ENCODE measurements at places on chromosomes 5 and 9.

DNA sequence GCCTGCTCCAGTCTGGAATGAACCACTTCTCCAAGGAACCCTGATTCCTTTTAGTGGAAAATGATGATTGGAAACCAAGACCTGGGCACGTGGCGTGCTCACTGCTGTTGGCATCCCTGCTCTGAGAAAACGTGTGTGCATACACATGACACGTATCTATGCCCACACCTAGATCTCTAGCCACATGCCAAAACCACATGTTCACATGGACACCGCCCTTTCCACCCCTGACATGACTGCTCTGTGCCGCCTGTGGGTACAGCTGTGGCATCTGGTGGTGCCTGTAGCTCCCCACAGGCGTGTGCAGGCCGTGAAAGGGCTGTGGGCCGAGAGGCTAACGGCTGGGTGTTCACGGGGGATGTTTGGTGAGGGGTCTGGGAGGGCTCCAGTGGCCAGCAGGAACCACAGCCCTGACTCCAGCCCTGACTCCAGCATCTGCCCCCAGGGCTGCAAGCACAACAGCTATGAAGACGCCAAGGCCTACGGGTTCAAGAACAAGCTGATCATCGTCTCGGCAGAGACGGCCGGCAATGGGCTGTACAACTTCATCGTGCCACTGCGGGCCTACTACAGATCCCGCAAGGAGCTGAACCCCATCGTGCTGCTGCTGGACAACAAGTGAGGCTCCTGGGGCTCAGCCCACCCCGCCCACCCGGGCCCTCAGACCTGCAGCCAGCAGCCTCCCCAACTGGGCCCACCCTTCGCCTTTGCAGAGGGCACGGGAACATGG lies 75.1 kb downstream of the KCNT1 start:
- DNase-seq: no peak

- no peak for DNase-seq
Measured at GRCh38 chr5:102154291-102154690, 141.8 kb downstream of the SLCO4C1 start.

DNA sequence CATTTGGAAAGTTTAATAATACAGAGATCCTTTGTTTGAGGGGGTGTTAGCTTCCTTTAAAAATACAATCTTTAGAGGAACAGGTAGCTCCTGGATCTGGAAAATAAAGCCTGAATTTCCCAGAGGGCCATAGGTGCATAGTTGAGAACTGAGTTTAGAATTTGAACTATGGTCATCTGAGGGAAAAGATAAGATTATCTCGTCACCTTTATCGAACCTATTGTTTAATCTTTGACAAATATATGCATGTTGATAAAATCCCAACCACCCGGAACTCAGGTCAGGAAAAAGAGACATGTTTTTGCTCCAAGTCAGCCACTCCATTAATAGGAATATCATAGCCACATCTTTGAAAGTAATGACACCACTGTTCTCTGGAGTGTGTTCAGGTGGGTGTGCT lies 91.7 kb upstream of the FAM169A start:
- DNase-seq: no peak

- no peak for DNase-seq
Measured at GRCh38 chr9:96331236-96331947, 29.4 kb upstream of the HSD17B3 start.

GRCh38 chr5:167565189-167565954 lies 726.1 kb upstream of the WWC1 start:
- DNase-seq: no peak

DNA sequence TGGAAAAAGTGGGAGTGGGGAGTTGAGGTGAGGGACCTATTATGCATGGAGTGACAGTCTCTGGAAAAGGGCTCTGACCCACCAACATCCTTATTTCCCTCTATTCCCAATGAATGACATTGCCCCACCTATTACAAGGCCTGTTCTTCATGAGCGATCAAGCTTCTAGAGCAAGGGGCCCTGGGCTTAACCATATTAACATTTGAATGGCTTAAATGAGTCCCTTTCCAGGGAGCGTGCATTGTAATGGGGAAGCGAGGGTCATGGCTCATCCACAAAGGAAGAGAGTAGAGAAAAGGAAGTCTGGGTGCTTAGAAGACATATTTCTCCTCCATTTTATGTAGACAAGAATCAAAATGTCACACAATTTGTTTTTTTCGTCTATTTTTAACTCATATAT lies 255.5 kb downstream of the CAAP1 start:
- no peak for DNase-seq

- no peak for DNase-seq
Measured at GRCh38 chr5:173686950-173687349, 70.5 kb upstream of the BOD1 start.

DNA sequence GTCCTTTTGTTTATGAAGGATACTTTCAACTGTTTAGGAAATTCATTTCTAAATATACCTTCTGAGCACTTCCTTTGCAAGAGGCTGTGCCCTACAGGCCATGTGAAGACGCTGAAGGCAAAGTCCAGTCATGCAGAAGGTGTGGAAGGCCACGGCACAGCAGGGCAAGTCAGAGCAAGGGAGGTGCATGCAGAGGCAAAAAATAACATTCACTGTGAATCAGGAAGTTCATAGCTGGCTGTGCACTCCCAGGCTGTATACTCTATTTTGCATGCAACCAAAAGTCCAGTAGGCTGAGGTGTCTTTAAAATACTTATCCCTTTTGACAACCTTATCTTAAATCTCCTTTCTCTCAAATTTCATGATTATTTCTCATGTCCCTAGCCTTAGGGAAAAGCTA lies 50.3 kb downstream of the GNAQ start:
- no peak for DNase-seq

- DNase-seq: no peak
Measured at GRCh38 chr5:153636670-153637451, 146.4 kb downstream of the GRIA1 start.

DNA sequence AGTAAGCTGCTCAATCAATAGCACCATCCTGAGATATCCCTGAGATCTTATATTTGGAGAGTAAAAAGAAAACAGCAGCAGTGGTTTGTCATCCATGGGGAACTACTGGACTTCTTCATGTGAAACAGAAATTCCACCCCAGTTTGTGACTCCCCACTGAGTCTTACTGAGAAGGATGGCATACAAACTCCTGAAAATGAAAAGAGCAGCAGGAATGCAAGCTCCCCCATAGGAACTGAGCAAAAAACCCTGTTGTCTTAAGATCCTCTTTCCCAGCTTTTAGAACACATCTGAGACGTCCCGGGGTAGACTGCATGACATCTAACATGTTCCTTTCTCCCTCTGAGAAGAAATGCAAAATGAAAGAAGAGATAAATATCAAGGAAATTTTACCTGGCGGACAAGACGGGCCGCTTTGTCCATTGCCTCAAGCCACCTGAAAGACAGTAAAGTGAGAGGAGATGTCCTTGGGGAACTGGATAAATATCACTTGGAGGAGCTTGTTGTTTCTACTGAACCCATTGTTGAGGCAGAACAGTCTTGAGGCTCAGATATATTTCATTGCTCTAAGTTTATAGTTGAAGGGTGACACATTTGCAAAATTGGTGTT lies 117.1 kb downstream of the NUDT12 start:
- no peak for DNase-seq

DNA sequence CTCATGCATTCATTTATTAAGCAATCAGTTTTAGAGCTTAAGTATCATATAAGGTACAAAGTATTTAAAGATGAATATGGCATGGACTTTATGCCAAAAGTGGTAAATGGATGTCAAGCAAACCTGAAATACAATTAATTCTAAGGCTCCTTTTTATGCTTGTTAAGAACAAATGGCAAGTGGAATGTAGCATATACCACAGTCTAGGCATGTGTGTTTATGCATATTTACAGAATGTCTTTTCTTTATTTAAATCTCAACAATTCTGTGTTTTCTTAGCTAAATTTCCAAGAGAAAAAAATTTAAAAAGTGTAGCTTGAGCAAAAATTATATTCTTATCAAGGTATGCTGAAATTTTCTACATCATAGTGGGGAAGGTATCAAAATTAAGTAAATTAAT lies 39.8 kb downstream of the MPDZ start:
- DNase-seq: no peak

DNA sequence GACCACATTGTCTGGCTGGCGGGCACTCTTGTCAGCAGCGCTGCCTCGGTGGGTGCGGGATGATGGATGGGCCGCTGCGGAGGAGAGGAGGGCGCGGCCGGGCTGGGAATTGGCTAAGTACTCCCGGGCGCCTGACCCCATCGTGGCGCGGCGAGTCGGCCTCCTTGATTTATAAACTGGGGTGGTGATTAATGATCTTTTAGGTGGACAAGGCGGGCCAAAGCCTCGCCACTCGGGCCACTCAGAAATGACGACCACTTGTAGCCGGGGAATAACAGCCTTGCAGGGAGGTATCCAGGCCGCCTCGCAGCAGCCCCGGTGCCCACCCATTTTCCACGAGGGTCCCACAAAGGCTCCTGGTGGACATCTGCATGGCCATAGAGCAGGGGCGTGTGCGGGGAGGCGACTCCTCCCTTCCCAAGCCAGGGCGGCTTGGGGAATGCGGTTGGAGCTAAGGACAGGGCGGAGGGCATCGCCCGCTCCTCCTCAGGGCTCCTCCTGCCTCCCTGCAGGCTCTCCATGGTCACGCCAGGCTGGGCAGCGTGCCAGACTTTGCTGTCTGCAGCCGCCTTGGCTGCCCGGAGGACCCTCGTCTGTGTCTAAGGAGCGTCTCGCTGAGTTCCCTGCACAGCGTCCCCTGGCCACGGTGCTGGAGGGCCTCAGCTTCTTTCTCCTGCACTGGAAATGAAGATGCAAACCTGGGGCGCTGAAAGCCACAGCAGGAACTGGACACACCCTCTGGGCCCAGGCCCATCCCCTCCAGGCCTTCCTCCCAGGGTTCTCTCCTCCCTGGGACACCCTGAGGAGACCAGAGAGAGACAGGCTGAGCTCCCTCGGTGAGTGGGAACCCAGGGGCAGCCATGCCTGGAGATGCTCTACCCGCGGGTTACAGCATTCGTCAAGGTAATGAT lies 287.4 kb upstream of the IRX4 start:
- no peak for DNase-seq

- DNase-seq: no peak
Measured at GRCh38 chr9:71756753-71757152, 11.6 kb downstream of the CEMIP2 start.

GRCh38 chr5:16903480-16904300 lies 32.4 kb downstream of the MYO10 start:
- no peak for DNase-seq

- DNase-seq: no peak
Measured at GRCh38 chr9:36006549-36007315, 30.0 kb upstream of the RECK start.

- no peak for DNase-seq
Measured at GRCh38 chr5:140344683-140345423, 1.6 kb downstream of the HBEGF start.

GRCh38 chr9:124353811-124354274 lies 61.4 kb downstream of the PSMB7 start:
- no peak for DNase-seq

- DNase-seq: no peak
Measured at GRCh38 chr5:119357808-119358529, 2.1 kb downstream of the TNFAIP8 start.

DNA sequence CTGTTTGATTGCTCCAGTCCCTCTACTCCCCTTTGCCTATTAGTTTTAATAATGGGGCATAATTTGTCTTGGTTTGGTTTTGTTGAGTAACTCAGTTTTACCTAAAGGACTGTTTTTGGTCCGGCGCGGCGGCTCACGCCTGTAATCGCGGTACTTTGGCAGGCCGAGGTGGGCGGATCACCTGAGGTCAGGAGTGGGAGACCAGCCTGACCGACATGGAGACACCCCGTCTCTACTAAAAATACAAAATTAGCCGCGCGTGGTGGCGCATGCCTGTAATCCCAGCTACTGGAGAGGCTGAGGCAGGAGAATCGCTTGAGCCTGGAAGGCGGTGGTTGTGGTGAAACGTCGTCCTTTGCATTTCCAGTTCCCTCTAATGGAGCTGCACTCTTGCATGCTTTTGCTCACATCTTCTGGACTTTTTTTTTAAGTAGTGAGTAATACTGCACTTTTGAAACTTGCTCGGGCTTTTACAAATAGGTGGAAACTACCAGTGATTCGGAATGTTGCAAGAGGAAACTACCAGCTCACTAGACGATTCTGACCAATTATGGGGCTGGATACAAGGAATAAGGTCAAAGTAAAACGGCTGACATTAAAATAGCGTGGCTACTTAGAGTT lies 721 bp upstream of the MAML1 start:
- DNase-seq: no peak

DNA sequence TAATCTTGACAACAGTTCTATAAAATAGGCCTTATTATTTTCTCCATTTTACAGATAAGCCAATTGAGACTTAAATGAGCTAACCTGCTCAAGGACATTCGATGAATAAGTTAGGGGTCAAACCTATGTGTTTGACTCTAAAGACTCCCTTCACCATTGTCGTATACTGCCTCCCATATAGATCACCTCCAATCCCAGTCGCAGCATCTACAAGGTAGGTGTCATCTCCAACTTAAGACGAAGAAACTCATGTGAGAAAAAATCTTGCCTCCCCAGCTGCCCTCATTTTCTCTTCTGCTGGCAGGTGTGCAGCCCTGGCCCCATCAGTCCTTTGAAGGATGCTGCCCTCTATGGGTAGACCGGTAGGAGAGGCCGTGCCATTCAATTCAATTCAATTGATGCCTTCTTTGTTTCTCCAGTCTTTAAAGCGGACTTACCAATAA lies 75.2 kb upstream of the SMARCA2 start:
- peak; percentile 35 for DNase-seq

DNA sequence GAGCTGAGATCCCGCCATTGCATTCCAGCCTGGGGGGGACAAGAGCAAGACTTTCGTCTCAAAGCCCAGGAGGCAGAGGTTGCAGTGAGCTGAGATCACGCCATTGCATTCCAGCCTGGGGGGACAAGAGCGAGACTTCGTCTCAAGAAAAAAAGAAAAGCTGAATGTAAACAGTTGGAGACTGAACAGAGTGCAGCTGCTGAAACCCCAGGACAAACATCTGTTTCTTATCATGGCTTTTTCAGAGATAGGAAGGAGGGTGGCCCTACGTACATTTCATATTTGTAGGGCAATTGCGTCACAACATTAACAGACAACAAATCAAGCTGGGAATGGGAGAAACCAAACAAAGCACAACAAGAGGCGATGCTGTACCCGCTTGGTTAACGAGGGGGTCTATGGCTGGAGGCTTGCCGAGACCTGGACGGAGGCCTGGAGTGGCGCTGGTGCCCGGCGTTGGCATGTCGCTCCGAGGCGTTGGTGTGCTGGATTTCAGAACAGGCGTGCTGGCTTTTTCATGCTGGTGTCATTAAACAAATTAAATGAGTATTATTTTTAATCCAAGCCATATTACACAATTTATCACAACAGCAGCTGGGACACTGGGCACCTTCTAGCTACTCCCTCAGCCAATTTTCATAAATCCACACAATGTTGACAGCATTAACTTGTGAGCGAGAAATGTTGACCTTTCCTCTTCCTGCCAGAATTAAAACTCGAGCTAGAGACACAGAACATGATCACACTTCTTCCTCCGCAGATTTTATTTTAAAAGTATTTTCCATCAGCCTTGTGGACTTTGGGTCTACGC lies 76.1 kb downstream of the TLE1 start:
- DNase-seq: no peak

- no peak for DNase-seq
Measured at GRCh38 chr5:34510002-34510401, 146.1 kb upstream of the RAI14 start.
